ELR (cell line): ENCODE measurements at places on chromosomes 11 and 22.

DNA sequence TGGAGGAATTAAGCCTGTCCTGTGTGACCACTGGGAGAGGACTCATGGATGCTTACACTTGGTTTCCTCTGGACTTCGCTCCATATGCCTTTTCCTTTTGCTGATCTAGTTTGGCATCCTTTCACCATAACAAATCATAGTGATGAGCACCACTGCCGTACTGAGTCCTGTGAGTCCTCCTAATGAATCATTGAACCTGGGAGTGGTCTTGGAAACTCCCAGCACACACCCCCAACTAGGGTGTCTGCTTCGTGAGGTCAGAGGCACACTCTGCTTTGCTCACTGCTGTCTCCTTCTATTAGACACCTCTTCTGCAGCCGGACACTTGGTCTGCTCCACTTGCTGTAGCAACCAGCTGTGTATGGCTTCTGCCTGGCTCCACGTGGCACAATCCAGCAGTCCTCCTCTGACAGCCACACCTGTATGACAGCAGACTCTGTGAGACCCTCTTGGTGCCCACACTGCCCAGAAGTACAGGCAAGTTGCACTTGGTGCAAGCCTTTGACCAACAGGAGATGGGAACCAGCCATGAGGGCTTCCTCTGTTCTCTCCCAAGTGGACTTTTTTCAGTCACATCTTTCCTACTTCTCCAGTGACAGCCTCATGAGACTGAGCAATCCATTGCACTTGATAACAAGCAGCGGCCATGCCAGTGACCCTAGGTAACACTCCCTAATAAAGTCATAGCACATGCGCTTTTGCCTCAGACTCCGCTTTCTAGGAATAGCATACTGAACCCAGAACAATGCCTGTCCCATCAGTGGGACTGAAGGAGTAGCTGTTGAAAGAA lies 65.0 kb upstream of the HMGXB4 start:
- DNase-seq = peak; percentile 54

- no peak for DNase-seq
These were observed 100.3 kb downstream of the RBFOX2 start for GRCh38 chr22:35928285-35928798.

DNA sequence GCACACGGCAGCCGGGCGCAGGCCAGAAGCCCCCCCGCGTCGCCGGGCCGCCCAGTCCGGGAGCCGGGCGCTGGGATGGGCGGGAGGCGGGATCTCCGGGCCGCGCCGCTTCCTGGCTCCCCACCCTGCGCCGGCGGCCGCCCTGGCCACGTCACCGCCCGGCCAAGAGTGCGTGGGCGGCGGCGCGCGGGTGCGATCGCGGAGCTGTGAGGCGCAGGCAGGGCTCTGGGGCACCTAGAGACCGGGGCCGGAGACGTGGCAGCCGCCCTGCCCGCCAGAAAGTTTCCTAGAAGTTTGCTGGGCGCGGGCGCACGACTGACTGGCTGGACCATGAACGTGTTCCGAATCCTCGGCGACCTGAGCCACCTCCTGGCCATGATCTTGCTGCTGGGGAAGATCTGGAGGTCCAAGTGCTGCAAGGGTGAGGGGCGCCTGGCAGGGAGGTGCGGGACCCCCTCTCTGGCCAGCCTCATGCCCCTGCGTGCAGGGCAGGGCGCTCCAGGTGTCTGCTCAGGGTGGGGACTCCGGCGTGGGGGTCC lies at the start of gene KDELR3:
Gene KDELR3 (plus strand): TSS at position 193 of the 539 bp plus-strand sequence. CDS start 138 bp downstream, at position 331.
- peak; percentile 85 for DNase-seq

DNA sequence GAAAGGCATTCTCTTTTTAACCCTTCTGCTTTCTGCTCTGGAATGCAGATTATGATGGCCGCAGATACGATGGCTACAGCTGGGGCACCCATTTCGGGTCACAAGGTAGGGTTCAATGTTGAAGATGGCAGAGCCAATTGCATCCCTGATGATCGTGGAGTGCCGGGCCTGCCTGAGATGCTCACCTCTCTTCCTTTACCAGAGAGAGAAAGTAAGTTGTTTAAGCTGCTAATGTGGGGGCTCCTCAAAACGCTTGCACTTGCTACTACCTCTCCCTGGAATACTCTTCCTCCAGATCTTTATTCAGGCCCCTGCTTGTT lies 50.8 kb upstream of the PRDM11 start:
- no peak for DNase-seq

DNA sequence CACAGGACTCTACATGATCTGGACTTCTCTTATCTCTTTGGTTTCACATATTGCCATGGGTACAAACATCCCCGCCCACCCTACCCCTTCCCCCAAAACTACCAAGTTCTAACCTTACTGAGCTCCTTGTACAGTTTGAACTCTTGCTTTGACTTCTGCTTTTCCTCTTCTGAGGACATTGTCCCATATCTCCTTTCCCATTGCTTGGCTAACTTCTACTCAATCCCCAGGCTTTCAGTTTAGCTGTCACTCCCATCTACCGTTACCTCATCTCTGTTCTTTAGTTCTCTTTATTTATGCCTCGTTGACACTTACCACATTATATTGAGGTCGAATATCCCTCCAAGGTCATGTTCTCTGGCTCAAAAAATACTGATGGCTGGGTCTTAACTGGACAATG lies 393.5 kb upstream of the CADM1 start:
- DNase-seq = no peak

DNA sequence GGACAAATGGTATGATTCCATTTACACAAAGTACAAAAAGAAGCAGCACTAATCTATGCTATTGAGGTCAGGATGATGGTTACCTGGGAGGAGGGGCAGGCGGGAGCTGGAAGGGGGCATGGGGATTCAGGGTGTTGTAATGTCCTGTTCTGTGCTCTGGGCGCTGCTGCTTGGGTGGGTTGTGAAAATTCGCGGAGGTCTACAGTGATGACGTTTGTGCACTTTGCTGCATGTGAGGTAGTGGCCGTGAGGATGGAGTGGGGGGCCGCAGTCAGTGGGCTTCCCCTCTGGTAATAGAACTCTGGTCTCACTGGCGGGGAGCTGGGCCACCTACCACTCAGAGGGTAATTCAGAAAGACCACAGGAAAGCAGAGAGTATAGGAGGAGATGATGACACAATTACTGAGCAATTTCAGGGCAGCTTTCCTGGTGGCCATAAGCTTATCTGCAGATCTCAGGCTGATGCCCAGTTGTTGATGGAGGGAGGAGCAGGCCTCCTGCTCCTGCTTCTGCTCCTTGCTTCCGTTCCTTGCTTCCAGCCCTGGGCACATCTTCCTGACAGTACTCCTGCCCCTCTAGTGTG lies 121.5 kb downstream of the CEP164 start:
- DNase-seq = peak; percentile 26

DNA sequence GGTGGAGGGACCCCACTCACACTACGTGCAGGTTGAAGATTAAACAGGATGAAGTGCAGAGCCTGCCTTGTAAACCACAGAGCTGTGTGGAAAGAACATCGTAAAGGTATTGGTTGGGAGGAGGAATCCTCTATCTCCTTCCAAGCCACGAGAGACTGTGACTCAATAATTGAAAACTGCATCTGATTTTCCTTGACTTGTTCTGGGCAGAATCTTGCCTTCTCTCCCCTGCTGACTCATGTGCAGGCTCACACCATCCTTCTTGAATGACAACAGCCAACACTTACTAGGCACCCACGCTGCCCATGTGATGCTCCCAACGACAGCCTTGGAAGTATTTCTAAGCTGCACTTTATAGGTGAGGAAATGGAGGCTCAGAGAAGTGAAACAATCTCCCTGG lies 563.0 kb downstream of the MIAT start:
- peak; percentile 64 for DNase-seq

DNA sequence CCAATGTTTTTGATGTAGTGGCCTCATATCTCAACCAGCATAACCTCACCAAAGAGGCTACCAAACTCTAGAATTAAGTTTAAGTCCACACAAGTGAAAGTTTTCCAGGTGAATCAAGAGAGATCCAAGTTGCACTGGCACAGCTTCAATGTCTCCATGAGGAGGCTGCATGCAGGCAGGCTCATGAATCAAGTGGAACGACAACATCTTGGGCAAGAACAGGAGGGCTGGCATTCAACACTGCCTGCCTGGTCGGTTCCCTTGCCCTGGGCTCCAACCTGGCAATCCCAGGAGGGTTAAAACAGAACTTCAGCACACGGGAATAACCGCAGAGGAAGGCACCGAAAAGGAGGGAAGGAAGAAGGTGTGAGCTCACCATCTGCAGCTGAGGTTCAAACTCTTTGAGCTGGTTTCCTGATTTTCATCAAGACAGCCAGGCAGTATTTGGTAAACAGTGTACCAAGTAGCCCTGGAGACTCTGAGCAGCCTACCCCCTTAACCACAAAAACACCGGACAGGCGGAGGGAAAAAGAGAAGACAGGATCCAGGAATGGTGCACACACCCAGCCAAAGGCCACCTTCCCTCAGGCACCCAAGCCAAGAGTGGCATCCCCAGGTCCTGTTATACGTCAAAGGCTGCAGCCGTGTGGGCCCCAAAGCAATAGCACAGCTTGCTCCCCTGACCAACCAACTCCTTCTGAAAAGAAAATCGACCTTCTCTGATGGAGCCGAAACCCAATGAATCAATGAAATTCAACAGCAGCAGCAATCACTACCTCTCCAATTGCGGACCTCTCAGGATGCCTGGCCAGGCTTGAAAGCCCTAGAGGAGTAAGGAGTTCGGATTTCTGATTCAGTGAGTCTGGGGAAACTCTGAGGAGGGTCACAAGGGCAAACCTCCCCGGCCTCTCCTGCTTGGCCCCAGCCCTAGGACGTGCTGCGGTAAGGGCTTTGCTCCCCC lies 1.3 kb downstream of the PACSIN2 start:
- DNase-seq = peak; percentile 40

GRCh38 chr11:16512899-16513241 lies 156.5 kb upstream of the SOX6 start:
- no peak for DNase-seq

DNA sequence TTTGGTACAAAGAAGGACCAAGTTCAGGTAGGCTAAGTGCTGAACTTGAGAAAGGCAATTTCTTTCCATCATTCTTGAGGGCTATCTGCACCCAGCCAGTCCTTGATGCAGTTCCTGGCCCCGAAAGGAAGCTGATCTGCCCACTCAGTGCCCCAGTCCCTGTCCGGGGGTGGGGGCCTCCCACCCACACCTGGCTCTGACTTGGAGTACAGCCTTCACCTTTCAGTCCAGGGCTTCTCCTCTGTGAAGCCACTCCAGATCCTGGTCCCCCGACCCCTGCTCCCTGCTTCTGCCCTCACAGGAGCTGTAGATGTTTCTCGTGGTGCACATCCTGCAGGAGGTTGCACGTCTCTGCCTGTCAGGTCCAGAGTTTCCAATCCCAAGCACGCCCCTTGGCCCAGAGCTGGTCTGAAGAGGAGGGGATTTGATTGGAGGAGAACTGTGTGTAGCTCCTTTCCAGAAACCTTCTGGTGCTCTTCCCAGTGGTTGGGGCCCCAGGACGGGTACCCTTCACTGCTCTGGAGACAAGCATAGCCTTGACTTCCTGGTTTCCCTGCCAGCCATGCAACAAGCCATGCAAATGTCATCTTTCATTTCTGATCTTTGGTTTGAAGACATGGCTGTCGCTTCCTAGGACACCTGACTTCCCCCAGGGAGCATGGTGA lies 75.3 kb downstream of the BCR start:
- DNase-seq = no peak

- no peak for DNase-seq
These were observed 2.0 kb upstream of the RELT start for GRCh38 chr11:73374151-73374550.

GRCh38 chr11:96155627-96156378 lies 187.2 kb downstream of the MAML2 start:
- peak; percentile 96 for DNase-seq

DNA sequence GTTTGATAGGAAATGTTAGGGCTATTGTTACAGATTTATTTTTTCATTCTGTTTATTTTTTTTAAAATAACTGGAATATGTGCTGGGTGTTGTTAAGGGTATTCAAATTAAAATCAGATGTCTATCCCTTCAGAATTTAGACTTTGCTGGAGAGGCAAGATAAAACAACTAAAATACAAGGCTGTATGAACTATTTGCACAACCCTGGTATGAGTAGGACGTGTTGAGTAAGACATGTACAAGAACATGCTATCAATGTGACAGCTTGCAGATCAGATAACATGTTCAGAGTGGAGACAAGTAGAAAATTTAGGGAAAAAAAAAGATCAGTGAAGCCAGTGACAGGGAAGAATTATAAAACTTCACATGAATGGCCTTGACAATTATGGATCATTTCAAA lies 853.5 kb downstream of the METTL15 start:
- no peak for DNase-seq

GRCh38 chr11:2289350-2289749 lies 12.4 kb downstream of the C11orf21 start:
- no peak for DNase-seq

GRCh38 chr22:39946126-39946502 lies 14.1 kb upstream of the TMA7B start:
- no peak for DNase-seq

GRCh38 chr11:132925825-132926469 lies 606.4 kb downstream of the OPCML start:
- DNase-seq = no peak

GRCh38 chr11:73186294-73186850 lies 31.7 kb upstream of the P2RY2 start:
- no peak for DNase-seq

DNA sequence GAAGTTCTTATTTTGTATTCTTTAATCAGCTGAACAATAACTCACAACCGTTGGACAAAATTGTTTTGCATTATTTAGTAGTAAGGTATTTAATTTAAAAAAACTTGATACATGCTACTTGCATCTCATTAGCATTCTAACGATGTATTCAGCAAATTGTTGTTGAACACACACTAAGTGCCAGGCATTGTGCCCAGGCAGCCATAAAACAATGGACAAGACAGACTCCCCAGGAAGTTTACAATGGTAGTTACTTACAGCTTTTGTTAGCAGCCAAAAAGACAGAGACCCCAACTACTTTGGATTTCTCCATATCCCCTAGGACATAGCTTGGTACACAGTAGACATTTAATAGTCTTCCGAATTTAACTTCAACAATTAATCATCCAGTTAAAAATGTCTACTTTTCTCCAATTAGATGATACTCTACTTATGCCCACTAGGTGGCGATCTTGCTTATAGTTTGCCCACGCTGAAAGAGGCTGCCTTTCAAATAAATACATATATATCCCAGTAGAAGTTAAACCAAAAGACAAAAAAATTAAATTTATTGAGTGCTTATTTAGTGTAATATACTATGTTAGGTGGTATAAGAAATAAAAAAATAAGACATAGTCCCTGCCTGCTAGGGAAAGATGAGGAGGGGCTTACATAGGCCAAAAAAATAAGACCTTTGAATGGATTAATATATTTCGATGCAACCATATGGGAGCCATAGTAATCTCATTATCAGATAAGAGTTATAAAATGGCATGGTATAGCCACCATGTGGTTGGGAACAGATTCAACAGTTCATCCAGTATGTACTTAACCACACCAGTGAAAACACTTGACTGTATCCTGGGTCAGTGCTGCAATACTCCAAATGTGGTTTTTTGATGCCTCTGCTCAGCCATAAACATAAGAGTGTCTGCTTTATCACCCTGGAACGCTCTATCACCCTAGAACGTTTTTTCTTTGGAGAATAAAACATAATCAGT lies 2.0 kb upstream of the FJX1 start:
- peak; percentile 76 for DNase-seq

GRCh38 chr11:17931595-17931994 lies 81.3 kb downstream of the SERGEF start:
- no peak for DNase-seq
